Suppressor macrophage treated with lipopolysaccharide for 1 hour (primary cell): ENCODE measurements at places on chromosomes 5 and 9.

DNA sequence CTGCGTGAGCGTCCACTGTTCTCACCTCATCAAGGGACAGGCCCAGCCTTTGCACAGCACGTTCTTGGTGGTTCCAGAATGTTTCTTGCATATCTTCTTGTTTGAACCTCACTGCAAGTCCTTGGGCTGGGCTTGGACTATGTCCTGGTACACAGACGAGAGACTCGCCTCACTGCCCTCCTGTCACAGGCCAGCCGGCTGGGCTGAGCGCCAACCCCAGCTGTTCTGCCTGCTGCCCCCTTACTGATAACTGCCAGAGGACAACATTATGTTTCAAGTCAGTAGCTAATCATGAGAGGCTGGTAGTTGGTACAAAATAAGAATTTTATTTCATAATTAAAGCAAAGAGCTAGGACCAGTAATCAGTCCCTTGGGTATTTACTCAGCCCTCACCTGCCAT is 52.8 kb upstream of the LRRTM2 start:
- no peak for DNase-seq

- no peak for DNase-seq
Measured at GRCh38 chr9:132862533-132862932, 15.6 kb downstream of the AK8 start.

- DNase-seq: no peak
Measured at GRCh38 chr5:93603793-93604643, 21.0 kb downstream of the NR2F1 start.

- DNase-seq: no peak
Measured at GRCh38 chr5:87769157-87769556, 356.4 kb upstream of the CCNH start.

DNA sequence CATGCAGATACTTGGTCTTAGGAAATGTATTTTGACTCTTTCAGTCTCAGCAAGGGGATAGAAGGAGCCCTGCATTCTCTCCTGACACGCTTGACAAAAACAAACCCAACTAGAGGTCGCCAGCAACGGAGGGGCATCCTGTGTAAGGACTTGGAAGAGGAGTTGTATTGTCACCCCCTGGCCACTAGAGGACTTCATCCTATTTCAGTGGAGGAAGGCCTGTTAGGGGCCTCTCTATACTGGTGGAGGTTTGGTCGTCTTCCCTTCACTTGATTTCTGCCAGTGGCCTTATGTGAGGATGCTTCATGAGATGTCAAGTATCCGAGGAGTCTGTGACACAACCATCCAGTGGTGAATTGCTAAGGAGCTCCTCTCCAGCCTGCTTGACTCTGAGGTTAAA is 122.8 kb upstream of the STC2 start:
- DNase-seq: no peak

- no peak for DNase-seq
Measured at GRCh38 chr9:89519366-89519805, 21.5 kb upstream of the SEMA4D start.

DNA sequence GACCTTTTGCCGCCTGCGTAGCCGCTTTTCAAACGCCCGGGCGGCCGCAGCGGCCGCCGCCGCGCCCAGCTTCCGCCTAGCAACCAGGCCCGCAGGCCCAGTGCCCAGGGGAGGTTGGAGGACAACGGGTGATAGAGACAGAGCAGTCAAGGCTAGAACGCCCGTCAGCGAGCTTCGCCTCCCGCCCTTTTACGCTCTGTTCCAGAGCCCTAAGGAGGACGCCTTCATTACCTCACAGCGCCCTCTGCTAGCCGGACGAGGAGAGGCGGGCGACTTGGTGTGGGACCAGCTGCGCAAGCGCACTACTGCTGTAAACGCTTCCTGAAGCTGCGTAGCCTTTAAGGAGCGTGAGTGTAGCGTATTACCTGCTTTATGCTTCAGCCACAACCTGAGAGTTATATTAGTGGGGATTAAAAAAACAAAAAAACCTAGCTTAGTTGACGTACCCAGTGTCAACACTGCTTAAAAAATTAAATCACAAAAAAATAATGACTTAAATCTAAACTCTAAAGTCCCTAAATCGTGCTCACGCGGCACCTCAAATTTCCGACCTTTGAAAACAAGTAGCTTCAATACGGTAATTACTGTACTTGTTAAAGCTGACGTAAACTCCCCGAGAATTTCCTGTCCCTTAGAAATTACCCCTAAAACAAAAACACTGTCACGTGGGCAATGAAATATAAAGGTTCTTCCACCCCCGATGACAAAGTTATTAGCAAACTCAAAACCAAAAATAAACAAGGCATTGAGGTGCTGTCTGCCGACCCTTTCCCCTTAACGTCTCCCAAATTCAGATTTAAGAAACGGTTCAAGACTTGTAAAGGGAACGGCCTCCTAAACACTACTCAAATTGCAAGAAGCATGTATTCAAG is at the start of gene CEP120:
Gene CEP120, minus strand, starts transcription at position 126 of the 872 bp plus-strand sequence. CDS start 405 bp downstream, outside the sequence.
- peak; percentile 100 for DNase-seq

GRCh38 chr9:95018099-95018936 is 291.8 kb downstream of the AOPEP start:
- peak; percentile 24 for DNase-seq

DNA sequence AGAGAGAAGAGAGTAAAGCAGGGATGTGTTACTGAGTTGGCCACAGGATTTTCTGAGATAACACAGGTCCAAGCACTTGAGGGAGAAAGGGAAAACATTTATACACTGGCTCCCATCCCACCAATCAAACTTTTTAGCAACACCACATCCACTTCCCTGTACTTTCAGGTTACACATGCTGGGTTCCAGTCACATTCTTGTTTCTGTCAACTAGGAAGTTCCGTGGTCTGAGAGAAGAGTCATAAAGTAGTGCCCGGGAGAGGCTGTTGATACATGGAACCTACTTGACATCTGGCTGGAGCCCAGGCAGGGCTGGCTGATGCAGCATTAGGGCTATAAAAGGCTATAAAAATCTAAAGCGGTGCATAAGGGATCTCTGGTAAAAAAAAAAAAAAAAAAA is 473.9 kb upstream of the COX7C start:
- no peak for DNase-seq

DNA sequence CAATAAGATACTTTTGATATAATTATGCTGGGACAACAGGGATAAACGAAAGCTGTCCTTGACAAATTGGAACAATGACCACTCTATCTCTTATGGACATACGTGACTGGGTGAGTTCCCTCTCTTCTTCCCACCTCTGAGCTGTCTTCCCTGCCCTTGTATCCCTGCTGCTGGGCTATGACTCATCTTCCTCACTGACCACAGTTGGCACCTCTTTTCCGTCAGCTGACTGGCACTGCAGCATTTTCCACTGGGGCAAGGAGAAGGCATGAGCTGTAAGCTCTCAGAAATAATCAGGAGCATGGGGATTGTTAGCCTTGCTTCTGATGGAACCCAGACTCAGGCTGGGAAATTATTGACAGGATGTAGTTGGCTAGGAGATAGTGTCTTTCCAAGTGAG is 48.7 kb downstream of the PCSK1 start:
- peak; percentile 15 for DNase-seq

DNA sequence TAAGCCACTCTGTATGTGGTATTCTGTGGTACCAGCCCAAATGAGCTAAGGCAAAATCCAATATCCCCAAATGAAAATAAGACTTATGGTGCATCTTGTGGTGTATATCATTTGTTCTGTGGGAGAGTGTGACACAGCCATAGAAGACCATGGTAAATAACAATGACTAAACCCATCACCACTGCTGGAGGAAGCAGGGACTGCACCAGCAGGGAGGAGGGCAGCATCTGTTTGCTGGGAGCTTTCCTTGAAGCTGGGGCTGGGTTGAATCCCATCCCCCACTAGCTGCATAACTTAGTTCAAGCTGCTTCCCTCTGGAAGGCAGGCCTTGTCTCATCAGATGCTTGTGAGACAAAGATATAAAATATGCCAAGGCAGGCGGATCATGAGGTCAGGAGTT is 14.2 kb downstream of the GADD45G start:
- DNase-seq: no peak

- DNase-seq: peak; percentile 81
Measured at GRCh38 chr9:15304632-15305031, 2.4 kb downstream of the TTC39B start.
